T-helper 17 cell (primary cell): ENCODE measurements at places on chromosomes 6 and 20. TPM values are rescaled to one million over a fixed set of nuclear protein-coding genes. Genes with fewer than 3 reads are reported as not detected.
A peak's percentile ranks its signal among the peaks of the same experiment; 100 is the strongest.

The SOBP gene
- 0.16 TPM for total RNA-seq

The ABCC10 gene
- total RNA-seq, result 51.0 TPM

The HCRTR2 gene
- total RNA-seq, result not detected

DNA sequence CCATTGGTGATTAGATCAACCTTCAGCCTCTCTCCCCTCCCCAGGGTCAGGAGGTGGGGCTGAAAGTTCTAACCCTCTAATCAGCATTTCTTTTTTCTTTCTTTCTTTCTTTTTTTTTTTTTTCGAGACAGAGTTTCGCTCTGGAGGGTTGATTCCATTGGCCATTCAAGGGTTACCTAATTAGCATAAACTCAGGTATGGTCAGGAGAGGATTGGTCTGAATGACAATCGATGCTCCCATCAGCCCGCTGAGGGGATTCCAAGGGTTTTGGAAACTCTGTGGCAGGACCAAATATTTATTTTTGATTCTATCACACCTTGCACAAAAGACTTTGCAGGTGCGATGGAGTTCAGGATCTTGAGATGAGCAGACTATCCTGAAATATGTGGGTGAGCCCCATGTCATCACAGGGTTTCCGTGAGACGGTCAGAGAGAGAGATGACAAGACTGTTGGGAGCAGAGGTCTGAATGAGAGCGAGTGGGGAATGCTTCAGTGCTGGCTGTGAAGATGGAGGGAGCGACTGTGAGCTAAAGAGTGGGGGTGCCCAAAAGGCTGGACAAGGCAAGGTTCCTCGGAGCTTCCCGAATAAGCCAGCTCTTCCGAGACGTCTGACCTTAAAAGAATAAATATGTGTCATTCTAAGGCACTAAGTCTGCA is 107.1 kb downstream of the BMP7 start:
- no peak overlapping the region for H3K27ac ChIP-seq
- DNase-seq, result no peak
- H3K4me1 ChIP-seq, result no peaks in the 10 kb centered on the region
- H3K36me3 ChIP-seq, result no peaks in the 10 kb centered on the region
- no peak overlapping the region for H3K4me3 ChIP-seq

DNA sequence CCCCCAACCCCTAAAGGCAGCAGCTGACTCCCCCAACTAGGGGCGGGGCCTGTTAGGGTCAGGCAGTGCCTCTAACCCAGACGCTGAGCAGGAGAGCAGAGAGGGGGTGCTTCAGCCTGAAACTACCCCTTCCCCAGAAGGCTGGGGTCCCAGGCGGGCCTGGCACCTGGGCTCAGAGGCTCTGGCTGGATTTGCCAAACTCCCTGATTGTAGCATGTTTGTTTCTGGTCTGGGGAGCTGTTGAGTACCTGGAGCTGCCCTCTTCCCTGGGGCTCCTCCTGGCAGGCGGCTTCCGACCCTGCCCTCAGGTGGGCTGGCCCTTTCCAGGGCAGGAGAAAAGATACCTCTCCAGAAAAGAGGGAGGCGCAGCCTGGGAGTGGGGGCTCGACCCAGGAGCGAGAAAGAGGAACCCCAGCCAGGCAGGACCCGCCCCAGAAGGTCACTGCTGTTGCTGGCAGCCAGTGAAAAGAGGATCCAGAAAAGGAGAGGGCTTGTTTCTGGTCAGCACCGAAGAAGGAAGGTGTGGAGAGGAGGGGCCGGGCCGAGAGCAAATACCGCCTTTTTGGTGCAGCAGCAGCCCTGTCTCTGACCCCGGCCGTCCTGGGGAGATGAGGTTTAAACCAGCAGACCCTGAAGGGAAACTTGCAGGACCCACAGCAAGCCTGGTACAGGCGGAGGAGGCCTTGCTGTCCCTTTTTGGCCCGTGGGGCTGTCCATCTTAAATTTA is 810 bp upstream of the ABHD16B start:
- DNase-seq, result no peak
- no peaks in the 10 kb centered on the region for H3K36me3 ChIP-seq

DNA sequence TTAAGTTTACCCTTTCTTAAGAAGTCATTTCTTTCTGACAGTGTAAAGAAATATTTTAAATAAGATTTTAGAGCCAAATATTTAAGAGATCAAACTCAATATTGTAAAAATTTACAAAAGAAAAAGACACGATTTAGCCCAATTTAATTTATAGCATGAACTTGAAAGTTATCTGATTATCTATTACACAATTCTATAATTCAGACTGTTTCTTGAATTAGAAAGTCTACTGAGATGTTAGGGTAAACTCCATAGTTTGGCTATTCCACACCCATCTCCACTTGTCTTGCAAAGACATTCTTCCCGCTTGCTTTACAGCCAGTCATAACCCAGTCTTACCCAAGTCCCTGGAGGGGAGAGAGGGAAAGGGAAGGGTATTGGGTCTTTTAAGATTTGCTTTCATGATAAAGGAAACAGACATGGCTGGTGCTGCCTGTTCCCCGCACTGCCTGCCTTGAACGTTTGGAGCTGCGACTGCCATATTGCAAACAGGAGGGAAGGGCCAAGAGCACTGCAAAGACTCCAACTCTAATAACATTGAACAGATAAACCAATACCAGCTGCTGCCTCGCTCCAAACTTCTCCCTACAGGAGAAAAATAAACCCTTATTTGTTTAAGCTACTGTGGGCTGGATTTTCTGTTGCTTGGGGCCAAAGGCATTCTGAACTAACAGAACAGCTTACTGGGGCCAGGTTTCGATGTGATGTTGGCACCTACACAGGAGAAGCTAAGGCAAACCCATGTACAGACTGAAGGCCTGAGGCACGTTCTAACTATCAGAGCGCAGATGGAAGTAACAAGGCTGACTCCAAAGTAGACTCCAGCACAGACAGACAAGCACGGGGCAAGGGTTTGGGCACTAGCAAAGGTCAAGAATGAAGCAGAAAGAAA is 552.3 kb upstream of the JARID2 start:
- no peak overlapping the region for H3K27ac ChIP-seq
- H3K4me3 ChIP-seq, result no peak overlapping the region
- DNase-seq, result no peak
- no peaks in the 10 kb centered on the region for H3K4me1 ChIP-seq
- peaks cover 6% of the 10 kb centered on the region for H3K27me3 ChIP-seq

DNA sequence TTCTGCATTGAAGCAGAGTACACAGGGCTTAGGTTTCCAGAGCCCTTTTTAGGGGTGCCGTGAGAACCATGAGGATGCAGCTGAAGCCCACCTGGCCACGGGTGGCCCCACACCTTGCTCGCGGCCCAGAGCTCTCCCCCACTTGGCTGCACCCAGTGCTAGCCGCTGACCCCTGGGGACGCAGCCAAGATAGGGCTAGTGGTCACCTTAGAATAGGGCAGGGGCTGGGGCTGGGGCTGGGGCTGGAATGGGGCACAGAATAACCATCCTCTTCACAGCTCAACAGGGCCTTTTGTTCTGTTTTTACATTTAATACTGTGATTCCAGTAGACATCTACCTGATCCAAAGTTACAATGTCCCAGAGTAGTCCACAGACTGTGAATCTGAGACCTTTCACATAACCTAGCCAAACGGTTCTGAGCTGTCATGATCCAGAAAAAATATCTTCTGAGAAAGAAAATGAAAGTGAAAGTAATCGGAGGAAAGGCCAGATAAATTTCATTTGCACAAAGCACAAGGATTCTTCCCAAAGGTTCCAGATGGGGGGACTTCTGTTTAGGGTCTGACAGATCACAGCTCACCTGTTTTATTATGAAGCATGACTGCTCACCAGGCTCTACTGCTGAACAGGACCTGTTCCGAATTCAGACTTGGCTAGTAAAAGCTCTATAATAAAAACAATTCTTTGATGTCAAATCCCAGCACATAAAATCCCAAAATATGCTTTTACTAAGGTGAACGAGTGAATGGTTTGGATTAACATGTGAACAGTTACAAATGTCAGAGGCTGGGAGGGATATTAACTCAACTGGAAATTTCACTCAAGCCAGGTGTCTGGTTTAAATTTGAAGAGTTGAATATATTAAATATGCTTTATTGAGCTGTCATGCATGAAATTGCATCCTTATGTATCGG is 401.9 kb downstream of the THBS2 start:
- H3K27ac ChIP-seq, result peak overlapping the region; percentile 3
- H3K4me3 ChIP-seq, result peak overlapping the region; percentile 52
- DNase-seq, result no peak
- peaks cover 3% of the 10 kb centered on the region for H3K36me3 ChIP-seq

DNA sequence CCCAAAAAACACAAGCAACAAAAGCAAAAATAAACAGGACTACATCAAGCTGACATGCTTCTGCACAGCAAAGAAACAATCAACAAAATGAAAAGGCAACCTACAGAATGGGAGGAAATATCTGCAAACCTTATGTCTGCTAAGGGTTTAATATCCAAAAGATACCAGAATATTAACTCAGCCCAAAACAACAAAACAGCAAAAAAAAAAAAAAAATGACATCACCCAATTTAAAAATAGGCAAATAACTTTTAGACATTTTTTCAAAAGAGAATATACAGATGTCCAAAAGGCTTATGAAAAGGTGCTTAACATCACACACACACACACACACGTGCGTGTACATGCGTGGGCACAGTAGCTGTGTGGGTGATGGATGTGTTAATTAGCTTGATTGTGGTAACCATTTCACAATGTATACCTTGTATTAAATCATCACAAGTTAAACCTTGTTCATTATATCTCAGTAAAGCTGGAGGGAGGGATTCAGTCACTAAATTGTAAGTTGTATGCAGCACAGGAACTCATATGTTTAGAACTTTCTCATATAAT is 52.4 kb downstream of the QKI start:
- H3K4me1 ChIP-seq, result peaks cover 22% of the 10 kb centered on the region
- no peak overlapping the region for H3K4me3 ChIP-seq

- H3K27ac ChIP-seq, result no peak overlapping the region
- peaks cover 4% of the 10 kb centered on the region for H3K36me3 ChIP-seq
- no peak overlapping the region for H3K4me3 ChIP-seq
- no peaks in the 10 kb centered on the region for H3K27me3 ChIP-seq
Measured at GRCh38 chr6:152273002-152273401, 364.2 kb downstream of the SYNE1 start.

DNA sequence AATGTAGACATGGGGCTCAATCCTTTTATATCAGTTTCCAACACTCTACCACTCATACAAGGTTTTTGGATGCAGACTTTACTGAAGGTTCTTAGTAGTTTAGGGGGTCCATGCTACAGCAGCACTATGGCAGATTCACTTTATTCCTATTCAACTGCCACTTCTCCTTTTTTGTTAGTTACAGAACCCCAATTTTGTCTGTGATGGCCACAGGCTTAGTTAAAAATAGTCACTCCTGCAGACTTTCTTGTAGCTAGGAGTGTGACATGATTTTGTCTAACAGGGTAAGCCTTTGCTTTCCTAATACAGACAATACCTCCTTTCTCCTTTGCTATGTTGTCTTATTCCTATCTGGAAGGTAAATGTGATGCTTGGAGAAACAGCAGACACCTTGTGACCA is 90.0 kb upstream of the SLC24A3 start:
- no peak for DNase-seq
- H3K4me1 ChIP-seq, result no peaks in the 10 kb centered on the region
- H3K27me3 ChIP-seq, result no peaks in the 10 kb centered on the region
- H3K36me3 ChIP-seq, result no peaks in the 10 kb centered on the region
- no peak overlapping the region for H3K4me3 ChIP-seq
- no peak overlapping the region for H3K27ac ChIP-seq

- no peaks in the 10 kb centered on the region for H3K27me3 ChIP-seq
- no peak overlapping the region for H3K27ac ChIP-seq
- DNase-seq, result no peak
- peaks cover 30% of the 10 kb centered on the region for H3K4me1 ChIP-seq
- H3K36me3 ChIP-seq, result no peaks in the 10 kb centered on the region
Measured at GRCh38 chr6:35492258-35492973, 4.5 kb downstream of the TEAD3 start.

DNA sequence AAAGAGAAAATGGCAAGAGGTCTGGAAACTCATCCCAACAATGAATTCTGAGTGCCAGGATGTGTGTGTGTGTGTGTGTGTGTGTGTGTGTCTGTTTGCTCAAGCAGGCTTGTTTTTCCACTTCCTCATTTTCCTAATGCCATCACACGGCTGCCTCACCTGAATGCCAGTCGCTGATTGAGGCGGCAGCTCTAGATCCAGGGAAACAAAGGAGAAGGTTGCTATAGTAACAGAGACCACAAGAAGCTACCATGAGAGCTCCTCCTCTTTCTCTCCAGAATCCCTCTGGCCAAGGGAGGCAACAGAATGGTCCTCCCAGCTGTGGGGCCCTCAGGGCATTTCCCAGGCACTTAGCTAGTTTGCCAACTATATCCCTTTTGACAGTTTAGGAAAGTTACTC is 241.1 kb upstream of the TSHZ2 start:
- peaks cover 7% of the 10 kb centered on the region for H3K27me3 ChIP-seq
- H3K4me1 ChIP-seq, result no peaks in the 10 kb centered on the region
- no peak for DNase-seq
- H3K27ac ChIP-seq, result no peak overlapping the region
- H3K36me3 ChIP-seq, result peaks cover 2% of the 10 kb centered on the region
- no peak overlapping the region for H3K4me3 ChIP-seq

GRCh38 chr6:82176616-82177015 is 70.9 kb downstream of the IBTK start:
- no peak overlapping the region for H3K27ac ChIP-seq
- H3K27me3 ChIP-seq, result no peaks in the 10 kb centered on the region
- peaks cover 9% of the 10 kb centered on the region for H3K4me1 ChIP-seq
- H3K36me3 ChIP-seq, result peaks cover 19% of the 10 kb centered on the region

DNA sequence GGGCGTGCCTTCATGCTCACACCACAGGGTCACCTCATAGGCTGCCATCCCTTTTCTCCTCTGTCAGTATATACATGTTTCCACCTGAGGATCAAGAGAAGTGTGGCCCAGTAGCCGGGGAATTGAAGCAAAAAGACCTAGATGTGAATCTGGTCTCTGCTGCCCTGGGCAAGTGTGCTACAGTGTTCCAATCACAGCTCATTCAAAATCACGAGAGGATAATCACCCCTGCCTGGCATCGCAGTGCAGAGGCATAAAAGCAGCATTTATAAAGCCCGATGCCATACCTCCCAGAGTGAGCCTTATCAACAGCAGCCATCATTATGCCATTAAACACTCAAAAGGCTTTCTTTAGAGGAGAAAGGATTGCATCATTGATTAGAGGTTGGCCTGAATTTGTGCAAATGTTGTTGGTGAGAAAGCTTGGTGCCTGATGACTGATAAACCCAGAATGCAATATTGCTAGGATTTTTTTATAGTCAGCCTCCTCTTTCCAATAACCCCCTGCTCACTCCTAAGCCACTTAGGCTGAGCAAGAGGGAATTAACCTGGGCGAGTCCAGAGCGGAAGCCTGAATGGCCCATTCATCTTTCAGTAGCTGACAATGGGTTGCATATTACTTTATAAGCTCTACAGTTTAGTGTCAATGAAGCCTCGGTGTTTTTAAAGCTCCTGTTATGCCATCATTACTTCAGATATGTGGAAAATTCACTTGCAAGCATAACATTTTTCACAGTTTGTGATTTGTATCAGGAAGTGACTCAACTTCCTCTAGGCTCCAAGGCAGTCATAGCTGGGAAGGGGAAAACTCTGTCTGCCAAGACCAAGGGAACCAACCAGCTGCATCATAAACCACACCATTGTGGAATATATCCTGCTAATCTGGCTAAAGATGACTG is 92.5 kb upstream of the NXT1 start:
- DNase-seq, result no peak
- peaks cover 33% of the 10 kb centered on the region for H3K27me3 ChIP-seq
- no peak overlapping the region for H3K27ac ChIP-seq
- H3K4me3 ChIP-seq, result no peak overlapping the region

GRCh38 chr20:22452442-22453011 is 131.8 kb downstream of the FOXA2 start:
- H3K4me1 ChIP-seq, result no peaks in the 10 kb centered on the region
- no peaks in the 10 kb centered on the region for H3K36me3 ChIP-seq
- no peak overlapping the region for H3K4me3 ChIP-seq
- no peak for DNase-seq
- H3K27ac ChIP-seq, result no peak overlapping the region
